ENCODE measurements at places on chromosomes 13 and 19.
A peak's percentile ranks its signal among the peaks of the same experiment; 100 is the strongest.

- no peak for ATAC-seq
Observed at GRCh38 chr19:39171479-39172465, 25.0 kb upstream of the NCCRP1 start.

- no peak for ATAC-seq
Observed at GRCh38 chr19:38793671-38794070, 4.7 kb downstream of the LGALS7B start.

- no peak for ATAC-seq
Observed at GRCh38 chr13:23806874-23807526, 82.2 kb downstream of the MIPEP start.

DNA sequence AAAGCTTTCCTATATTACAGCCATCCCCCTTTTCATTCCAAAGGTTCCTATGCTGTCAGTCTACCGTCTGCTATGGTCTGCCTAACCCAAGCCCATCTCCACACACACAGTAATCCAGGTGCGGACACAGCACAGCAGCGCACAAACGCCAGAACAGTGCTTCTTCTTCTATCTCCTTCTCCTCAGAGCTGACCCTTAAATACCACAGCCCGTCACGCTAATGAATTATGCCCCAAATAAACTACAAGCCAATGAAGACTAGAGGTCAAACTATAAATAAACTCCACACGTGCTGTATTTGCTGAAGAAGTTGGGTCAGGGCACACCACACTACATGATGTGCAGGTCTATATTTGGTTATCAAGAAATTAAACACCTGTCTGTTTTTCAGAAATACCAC is 71.8 kb downstream of the TBC1D4 start:
- no peak for ATAC-seq

- no peak for ATAC-seq
Observed at GRCh38 chr19:30781047-30781446, 408.9 kb downstream of the ZNF536 start.

GRCh38 chr13:34026308-34026707 is 208.4 kb downstream of the RFC3 start:
- ATAC-seq: no peak

GRCh38 chr19:51090471-51090870 is 7.8 kb upstream of the KLK14 start:
- no peak for ATAC-seq

- ATAC-seq: no peak
Observed at GRCh38 chr19:16589917-16590316, 17.7 kb upstream of the SLC35E1 start.

- no peak for ATAC-seq
Observed at GRCh38 chr13:108807841-108808240, 178.4 kb downstream of the MYO16 start.

DNA sequence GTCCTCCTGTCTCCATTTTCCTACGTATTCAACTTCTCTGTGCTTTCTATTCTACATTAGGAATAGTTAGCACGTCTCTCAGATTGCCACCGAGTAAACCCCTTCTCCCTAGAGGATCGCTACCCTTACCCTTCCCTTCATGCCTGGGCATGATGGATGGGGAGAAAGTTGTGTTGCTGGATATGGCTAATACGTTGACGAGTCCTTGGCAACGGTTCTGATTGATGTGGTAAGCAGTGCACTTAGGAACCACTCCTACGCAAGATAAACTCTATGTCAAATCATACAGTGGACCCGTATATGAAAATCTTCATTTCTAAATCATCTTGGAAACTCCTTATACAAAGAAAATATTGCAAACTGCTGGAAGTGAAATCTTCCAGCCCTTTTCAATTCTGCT is 224.5 kb downstream of the EFNB2 start:
- ATAC-seq: no peak

DNA sequence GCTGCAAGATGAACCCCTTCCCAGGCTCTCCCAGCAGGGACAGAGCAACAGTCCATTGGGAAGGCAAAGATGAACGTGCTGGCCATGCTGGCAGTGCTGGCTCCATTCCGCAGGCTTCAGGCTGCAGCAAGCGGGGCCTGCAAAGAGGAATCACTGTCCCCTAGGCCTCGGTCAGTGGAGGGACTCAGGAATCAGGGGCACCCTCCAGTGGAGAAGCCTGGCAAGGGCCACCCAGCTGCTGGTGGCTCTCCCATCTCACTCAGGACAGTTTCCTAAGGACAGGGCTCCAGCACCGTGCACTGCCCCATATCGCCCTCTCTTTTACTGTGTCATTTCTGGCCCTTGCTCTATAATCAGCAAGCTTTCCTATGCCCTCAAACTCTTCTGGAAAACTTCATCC is 498.6 kb downstream of the EFNB2 start:
- no peak for ATAC-seq

DNA sequence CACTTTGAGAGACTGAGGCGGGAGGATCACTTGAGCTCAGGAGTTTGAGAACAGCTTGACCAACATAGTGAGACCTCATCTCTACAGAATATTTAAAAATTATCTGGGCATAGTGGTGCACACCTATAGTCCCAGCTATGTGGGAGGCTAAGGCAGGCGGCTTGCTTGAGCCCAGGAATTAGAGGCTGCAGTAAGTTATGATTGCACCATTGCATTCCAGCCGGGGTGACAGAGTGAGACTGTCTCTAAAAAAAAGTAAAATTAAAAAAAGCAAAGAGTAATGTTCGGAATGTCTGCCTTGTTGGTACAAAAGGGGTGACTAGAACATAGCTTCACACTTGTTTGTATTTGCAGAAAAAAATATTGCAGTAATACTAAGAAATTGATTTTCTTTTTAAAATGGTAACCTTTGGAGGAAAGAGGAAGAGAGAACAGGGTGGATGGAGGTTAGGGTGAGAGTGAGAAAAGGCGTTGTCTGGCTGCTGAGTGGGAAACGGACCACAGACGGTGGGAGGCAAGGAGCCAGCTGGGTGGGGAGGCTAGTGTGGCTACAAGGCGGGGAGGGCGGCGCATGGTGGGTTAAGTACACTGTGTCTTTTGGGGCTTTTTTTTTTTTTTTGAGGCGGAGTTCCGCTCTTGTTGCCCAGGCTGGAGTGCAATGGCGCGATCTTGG is 10.2 kb downstream of the PPP1R14A start:
- ATAC-seq: no peak

DNA sequence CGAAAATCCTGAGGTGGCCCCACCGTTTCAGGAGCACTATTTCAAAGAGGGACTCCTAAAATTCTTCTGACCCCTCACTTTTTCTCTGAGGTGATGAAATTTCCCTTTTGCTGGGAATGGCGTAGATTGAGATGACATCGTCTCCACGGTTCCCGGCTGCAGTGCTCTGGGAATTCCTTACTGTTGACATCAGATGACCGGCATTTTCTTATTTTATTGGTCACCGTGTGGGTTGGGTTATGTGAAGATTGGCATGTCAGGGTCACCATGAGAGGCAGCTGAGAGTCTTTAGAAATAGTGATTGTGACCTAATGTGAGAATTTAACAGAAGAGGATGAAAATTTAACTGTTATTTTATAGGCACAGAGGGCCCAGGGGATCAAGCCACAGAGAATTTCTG is 356.7 kb downstream of the FGF9 start:
- ATAC-seq: no peak

GRCh38 chr13:42728507-42729180 is 52.7 kb upstream of the FAM216B start:
- ATAC-seq: no peak

- ATAC-seq: peak; percentile 91
Observed at GRCh38 chr13:52785739-52786138, 46.1 kb upstream of the CNMD start.

DNA sequence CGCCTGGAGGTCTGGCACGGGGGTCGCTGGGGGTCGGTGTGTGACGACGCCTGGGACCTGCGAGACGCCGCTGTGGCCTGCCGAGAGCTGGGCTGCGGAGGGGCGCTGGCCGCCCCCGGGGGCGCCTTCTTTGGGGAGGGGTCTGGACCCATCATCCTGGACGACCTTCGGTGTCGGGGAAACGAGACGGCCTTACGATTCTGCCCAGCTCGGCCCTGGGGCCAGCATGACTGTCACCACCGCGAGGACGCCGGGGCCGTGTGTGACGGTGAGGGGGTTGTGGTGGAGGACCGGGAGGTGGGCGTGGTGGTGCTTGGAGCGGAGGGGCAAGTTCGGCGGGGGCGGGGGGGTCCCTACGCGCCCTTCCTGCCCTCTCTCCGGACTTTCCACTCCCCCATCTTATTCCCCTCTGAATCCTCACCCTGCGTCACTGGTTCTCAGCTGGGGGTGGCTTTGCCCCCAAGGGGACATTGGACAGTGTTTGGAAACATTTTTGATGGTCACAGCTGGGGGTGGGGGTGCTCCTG is 5.5 kb downstream of the SSC5D start:
- no peak for ATAC-seq

DNA sequence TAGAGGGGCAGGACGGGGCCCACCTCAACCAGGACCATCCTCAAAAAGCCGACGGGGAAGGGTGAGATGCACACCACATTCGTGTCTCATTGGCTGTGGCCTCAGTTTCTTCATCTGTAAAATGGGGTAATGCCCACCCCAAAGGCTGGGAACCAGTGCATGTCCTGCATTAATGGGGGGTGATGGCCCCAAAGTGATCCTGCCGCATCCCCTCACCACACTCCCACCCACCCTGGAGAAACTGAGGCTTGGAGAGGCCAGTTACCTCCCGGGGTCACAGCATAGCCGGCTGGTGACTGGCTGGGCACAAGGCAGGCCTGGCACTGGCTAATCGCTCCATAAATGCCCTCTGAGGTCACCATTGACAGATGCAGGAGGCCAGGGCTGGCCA is 640 bp upstream of the MIDN start:
- ATAC-seq: no peak

GRCh38 chr19:16604615-16605014 is 23.4 kb downstream of the MED26 start:
- no peak for ATAC-seq

- ATAC-seq: no peak
Observed at GRCh38 chr13:57760951-57761350, 129.4 kb downstream of the PCDH17 start.

DNA sequence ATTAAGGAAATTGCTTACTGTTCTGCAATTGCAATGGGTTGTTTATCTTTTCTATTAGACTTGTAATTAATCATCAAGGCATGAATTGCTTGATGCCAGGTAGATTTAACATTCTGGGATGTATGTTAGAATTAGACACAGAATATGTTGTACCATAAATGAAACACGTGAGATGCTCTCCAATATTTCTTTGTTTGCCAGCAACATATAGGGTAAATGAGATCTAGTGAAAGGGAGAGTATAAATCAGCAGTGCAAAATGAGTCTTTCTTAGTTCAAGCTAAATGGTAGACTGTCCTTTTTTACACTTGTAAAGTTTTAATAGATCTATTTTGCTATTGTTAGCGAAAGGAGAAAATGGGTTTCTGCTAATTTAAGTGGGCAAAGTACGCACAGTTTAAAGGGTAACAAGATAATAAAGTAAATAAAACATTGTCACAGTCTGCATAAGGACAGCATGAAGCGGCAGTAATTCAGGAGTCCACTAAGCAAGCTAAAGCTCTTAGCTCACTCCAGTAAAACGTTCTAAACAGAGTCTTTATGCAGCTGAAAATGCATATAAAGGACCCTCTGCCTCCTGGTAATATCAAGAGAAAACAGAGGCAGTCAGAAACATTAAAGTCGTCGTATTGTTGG is 1137.1 kb downstream of the OLFM4 start:
- no peak for ATAC-seq

DNA sequence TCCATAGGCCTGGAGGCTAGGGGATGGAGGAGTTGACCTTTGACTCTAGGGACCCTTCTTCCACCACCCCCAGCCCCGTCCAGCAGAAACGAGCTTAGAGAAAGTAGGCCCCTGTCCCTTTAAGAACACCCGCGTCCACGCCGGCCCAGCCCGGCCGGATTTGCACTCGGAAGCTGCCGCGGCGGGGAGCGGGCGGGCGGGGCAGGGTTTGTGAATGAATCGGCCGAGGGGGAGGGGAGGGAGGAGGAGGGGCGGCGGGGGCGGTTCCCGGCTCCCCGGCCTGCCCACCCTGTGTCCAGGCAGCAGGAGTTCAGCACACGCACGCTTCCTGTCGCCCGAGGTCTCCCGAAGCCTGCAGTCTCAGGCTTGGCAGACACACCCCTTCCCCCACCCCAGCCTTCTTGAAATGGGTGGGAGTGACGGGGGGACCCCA is 1.5 kb downstream of the UNC13A start:
- peak; percentile 76 for ATAC-seq

DNA sequence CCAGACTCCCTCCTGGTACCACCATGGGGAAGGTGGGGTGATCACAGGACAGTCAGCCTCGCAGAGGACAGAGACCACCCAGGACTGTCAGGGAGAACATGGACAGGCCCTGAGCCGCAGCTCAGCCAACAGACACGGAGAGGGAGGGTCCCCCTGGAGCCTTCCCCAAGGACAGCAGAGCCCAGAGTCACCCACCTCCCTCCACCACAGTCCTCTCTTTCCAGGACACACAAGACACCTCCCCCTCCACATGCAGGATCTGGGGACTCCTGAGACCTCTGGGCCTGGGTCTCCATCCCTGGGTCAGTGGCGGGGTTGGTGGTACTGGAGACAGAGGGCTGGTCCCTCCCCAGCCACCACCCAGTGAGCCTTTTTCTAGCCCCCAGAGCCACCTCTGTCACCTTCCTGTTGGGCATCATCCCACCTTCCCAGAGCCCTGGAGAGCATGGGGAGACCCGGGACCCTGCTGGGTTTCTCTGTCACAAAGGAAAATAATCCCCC is 505 bp upstream of the CEACAM5 start:
- ATAC-seq: no peak

DNA sequence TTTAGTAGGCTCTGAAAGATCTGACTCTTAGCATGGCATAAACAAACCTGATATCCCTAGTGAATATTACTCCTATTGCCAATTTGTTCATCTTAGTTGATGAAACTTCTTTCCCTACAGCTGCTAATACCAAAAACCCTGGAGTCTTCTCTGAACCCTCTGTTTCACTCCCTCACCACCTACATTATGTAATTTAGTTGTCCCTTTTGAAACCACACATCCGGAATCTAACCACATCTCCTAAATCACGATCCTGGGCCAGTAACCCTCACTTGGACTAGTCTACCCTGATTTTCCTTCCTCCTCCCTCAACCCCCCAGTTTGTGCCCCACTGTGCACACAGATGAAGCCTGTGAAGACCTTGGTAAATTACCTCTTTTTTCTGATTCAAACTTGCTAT is 1.2 kb downstream of the ZNF256 start:
- ATAC-seq: no peak

DNA sequence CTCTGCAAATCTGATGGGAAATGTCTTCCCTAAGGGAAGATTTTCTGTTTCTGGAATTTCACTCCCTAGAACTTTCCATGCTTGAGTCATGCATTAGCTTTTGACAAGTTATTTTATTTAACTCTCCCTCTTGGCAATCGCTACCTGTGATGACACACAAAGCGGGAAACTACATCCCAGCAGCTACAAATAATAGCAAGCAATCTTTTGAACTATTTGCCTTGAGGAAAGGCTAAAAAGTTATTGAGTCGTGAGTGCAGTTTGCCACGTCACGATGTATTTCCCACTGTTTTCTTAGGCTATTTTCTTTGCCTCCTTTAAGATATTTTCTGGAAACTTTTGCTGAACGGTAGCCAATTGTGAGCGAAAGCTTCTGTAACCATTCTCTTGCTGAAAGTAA is 353.3 kb upstream of the HTR2A start:
- ATAC-seq: no peak

GRCh38 chr19:30011051-30011578 is 69.1 kb downstream of the URI1 start:
- no peak for ATAC-seq

- ATAC-seq: peak; percentile 44
Observed at GRCh38 chr19:13920940-13921747, 15.1 kb downstream of the CC2D1A start.

- no peak for ATAC-seq
Observed at GRCh38 chr13:80921541-80921940, 580.6 kb upstream of the SPRY2 start.

- no peak for ATAC-seq
Observed at GRCh38 chr13:49594576-49594975, 9.2 kb upstream of the RCBTB1 start.
